H1 (cell line): ENCODE measurements at places on chromosomes 4 and X.
A peak's percentile ranks its signal among the peaks of the same experiment; 100 is the strongest.

- DNase-seq: no peak
Observed at GRCh38 chrX:155334486-155335336, at the start of gene CLIC2. CLIC2 (minus strand) TSS chrX:155334614; CDS start chrX:155334427, 187 bp downstream.

DNA sequence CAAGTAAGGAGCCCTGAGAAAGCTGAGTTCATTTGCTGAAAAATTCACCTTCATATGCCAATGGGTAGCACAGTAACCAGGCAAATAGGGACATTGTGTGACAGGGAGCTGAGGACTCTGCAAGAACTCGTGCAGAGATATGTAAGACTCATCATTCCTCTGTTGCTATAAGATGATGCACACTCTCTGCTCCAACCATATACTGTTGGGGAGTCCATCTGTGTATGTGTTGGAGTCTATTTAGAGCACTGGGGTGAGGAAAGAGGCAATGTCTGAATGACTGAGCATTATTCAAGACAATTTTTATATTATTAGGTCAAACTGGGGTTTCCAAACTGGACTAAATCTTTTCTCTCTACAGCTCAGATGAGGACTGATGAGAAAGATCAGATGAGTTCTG is 100.4 kb downstream of the QRFPR start:
- DNase-seq: no peak

- no peak for DNase-seq
Observed at GRCh38 chr4:108794136-108794535, 31.3 kb upstream of the ETNPPL start.

- no peak for DNase-seq
Observed at GRCh38 chrX:7318661-7319060, 170.7 kb upstream of the PUDP start.

GRCh38 chrX:150257353-150258175 is 105.6 kb upstream of the MAMLD1 start:
- DNase-seq: peak; percentile 23

GRCh38 chr4:151882072-151882803 is 121.4 kb upstream of the GATB start:
- DNase-seq: no peak

DNA sequence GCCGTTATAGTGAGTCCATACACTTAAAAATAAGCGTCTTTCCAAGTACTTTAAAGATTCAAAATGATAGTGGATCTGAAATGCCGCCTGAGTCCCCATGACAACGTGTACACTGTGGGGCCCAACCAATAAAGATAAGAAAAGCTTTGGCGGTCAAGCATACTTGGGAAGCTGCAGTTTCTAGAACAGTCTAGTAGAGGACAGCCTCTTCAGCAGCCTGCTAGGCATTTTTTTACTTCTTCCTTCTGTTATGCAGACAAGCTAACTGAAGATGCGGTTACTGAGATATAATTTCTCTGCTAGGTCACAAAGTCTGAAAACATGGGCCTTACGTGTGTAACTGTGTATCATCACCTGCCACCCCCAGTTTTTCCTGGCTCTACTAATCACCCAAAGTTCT is 402 bp upstream of the UPRT start:
- DNase-seq: no peak

DNA sequence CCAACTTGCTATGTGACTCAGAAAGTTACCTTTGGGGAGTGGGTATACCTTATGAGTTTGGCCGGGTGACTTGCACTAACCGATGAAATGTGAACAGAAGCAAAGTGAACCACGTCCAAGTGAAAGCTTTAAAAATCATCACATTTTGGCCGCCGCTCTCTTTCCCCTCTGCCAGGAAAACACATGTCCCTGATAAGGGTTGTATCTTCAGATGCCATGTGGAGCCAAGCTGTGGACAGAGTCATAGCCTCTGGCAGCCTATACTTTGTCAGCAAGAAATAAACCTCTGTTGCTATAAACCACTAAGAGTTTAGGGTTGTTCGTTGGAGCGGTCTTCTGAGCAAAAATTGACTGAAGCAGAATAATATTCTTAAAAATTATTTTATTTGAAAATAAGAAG is 92.3 kb downstream of the PRDM5 start:
- DNase-seq: no peak

DNA sequence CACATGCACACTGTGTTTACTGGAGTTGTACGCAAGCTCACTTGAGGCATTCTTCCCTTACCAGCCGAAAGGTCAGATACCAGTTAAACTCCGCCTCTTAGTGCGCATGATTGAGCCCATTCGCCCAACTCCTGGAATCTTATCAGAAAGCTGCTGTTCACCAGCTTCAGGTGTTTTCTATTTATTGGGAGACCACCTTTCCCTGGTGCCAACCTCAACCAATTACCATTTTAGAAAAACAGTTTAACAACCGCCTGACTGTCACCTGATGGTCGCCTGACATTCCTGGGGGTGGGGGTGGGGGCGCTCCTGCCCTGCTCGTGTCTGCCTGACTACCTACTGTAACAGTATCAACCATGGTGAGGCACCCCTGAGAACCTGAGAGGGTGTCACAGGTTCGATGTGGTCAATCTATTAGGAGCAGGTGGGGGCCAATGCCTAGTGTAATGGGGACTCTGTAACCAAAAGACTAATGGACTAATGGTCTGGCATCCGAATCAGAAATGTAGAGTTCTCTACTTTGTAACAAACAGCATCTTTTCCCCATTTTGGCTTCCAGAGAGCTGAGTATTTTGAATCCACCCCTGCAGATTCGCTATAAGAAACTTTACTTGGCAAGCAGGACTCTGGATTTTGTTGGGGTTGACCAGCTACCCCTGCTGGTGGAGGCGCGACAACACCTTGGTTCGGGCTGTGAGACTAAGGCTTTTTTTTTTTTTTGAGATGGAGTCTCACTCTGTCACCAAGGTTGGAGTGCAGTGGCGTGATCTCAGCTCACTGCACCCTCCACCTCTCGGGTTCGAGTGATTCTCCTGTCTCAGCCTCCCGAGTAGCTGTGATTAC is 58.2 kb upstream of the ZNF157 start:
- no peak for DNase-seq

GRCh38 chrX:15016051-15016450 is 142.8 kb downstream of the MOSPD2 start:
- DNase-seq: no peak

- no peak for DNase-seq
Observed at GRCh38 chr4:82613121-82613520, 51.3 kb upstream of the TMEM150C start.

GRCh38 chr4:148017801-148018200 is 285.9 kb downstream of the ARHGAP10 start:
- no peak for DNase-seq
